ENCODE measurements at places on chromosomes 4 and X.

- DNase-seq = no peak
Observed at GRCh38 chr4:84099599-84099998, 399.5 kb downstream of the NKX6-1 start.

DNA sequence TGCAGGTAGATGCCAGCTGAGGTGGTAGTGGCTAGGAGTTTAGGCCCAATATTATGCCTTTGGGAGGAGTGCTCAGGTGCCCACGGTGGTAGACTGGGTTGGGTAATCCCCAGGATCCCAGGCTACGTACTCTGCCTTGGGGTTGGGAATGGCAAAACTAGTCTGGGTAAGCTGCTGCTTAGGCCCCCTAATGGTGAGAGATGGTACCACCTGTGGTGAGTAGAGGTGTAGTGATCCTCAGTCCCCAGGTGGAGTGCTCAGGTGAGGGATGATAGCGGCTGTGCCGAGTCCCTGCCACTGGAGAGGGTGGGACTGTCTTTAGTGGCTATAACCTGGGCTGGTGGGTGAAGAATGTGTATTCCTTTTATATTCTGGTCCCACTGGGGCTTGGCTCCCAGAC is 75.2 kb downstream of the IL1RAPL2 start:
- DNase-seq = no peak

GRCh38 chr4:12861422-12861821 is 622.7 kb downstream of the RAB28 start:
- no peak for DNase-seq

DNA sequence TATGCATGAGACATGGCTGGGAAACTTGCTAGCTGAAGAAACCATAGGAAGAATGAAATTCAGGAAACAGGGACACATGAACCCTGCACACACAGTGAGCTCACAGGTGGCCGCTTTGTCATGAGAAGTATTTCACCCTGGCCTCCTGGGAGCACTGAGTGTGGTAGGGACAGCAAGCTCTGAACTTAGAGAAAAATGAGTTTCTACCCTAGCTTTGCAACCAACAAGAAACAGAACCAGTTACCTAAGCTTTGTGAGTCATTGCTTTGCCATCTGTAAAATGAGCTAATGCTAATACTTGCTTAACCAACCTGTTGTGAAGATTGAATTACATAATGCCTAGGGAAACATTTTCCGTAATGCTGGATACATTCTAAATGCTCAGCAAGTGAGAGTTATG is 206.6 kb upstream of the HS3ST1 start:
- DNase-seq = no peak

- DNase-seq = peak; percentile 6
Observed at GRCh38 chrX:134671294-134671693, 13.0 kb upstream of the PLAC1 start.

GRCh38 chr4:4670869-4671268 is 129.0 kb upstream of the STX18 start:
- DNase-seq = no peak

DNA sequence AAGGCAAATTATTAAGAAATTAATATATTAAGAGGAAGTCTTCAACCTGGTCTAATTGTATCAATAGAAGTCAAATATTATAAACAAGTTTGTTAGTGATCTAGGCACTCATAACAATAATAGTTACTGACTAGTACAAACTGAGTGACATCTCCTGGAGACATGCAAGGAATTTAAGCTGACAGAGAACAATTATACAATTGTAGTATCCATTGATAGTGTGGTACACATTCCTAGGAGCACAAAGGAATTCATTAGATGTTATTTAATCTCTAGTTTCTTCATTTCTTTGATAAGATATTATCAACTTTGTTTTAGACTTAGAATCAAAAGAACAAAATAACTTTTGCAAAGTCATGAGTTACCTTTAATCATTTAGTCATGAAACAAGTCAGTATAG is 1048.6 kb downstream of the PCDH7 start:
- no peak for DNase-seq

- no peak for DNase-seq
Observed at GRCh38 chrX:13360146-13360545, 40.3 kb upstream of the ATXN3L start.

DNA sequence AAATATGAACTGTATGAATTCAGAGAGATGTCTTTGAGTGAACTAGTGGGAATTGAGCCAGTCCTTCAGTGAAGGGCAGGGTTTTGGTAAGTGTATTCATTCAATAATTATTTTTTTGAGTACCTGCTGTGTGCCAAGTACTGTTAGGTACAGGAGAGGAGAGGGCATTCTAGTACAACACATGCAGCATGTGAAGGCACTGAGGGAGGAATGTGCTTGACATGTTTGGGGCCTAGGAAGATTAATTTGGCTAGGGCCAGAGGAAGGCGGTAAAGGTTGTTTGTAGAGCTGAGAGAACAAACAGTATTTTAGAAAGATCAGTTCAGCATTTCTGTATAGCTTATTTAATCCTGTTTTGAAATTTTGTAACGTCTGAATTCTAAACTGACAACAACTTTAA is 27.8 kb downstream of the APOOL start:
- no peak for DNase-seq

DNA sequence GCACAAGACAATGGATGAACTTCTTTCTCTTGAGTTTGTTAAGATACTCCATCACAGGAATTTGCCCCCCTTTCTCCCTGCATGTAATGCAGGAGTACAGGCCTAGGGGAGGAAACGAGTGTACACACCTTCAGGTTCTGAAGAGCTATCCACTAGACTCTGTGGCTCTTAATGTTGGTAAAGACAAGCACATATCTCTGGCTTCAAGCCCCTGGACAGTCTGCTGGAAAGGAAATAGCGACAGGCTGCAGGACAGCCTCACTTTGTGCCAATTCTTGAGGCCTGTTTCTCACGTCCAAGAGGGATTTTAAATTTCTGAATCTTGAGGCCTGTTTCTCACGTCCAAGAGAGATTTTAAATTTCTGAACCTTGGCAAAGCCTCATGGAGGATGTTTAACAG is 87.1 kb downstream of the RLIM start:
- no peak for DNase-seq

- no peak for DNase-seq
Observed at GRCh38 chr4:91829531-91829930, 474.2 kb upstream of the GRID2 start.

DNA sequence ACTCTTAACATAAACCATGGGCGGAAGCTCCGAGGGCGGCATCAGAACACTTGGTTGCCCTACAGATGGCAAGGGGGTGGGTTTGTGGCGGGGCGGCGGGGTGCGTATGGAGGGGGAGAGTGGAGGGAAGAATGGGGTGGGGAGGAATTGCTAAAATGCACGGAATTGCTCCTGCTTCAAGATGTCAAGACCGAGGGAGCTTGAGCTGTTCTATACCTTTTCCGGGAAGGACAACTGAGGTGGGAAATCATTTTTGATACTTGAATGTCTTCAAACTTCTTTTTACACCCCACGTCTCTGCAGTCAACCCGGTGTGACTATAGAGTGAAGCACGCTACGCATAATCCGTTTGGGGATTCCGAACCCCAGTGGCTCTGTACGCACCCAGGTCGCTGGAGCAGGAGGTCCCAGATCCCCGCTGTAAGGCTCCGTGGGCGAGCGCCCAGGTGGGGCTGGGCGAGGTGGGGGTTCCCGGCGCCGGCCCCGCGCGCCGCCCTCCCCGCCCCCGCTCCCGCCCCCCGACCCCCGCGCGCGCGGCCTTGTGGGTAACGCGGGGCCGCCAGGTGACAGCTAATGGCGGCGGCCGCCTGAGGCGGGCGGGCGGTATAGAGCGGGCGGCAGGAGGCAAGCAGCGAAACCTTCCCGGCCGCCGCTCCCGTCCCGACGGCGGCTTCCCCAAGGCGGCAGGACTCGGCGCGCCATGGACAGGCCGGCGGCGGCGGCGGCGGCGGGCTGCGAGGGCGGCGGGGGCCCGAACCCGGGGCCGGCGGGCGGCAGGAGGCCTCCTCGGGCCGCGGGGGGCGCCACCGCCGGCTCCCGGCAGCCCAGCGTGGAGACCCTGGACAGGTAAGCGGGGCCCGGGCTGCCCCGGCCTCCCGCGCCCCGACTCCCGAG is at the start of gene MTMR1:
MTMR1 (plus strand) TSS at position 566 of the 894 bp plus-strand sequence; CDS start at position 701, 135 bp downstream.
- no peak for DNase-seq

GRCh38 chr4:79250887-79251286 is 75.0 kb downstream of the NAA11 start:
- no peak for DNase-seq

DNA sequence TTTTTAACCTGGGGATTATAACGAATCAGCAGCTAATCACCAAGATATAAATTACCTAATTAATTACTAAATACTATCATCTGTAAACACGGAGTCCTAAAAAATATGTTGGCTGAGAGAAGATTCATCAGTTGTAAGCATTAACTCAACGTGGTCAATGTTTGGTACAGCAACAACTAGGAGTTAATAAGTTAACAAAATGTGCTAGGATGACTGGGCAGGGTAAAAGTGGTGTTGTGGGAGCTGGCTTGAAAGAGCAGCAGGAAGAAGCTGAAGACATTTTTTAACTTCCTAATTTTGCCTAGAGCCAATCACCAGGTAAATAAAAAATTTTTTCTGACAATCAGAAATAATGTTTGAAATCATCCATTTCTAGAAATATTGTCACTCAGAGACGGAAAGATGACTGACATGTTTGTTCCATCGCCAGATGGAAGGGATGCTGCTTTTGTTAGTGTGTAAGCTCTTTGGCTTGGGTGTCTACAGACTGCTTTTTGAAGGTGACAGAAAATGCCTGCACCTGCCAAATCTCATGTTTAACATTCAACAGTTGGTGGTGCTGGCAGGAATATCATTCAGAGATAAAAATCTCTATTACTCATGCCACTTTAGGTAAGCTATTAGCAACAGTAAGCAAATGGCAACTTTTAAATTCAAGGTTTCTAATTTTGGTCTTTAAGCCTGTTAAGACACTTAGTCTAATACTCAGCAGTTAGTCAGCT is 1126.9 kb downstream of the STPG2 start:
- DNase-seq = no peak

DNA sequence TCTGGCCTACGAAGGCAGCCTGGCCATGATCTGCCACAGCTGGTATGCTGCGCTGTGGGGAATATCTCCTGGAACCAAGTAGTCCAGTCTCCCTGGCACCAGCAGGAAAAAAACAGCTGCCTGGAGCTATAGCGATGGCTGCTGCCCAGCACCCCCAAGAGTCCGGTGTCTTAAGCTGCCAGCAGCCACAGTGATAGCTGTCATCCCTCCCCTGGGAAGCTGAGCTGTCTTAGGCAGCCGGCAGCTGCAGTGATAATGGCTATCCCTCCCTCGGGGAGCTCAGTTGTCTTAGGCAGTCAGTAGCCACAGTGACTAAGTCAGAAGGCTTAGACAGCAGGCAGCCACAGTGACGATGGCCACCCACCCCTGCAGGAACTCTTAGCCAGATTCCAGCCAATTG is 205.1 kb downstream of the STPG2 start:
- DNase-seq = no peak

DNA sequence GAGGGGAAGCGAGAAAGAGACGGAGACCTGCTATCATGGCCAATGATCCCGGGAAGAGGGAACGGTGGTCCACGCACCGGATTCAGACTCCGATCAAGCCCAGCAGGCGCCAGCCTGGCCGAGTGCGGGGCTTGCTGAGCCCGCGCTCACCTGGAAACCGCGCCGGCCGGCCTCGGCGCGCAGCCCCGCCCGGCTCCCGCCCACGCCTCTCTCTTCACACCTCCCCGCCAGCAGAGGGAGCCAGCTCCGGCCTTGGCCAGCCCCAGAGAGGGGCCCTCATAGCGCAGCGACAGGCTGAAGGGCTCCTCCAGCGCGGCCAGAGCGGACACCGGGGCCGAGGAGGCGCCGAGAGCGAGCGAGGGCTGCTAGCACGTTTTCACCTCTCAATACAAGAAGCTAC is 36.8 kb upstream of the SPANXN2 start:
- DNase-seq = no peak

GRCh38 chrX:44071847-44072551 is 98.8 kb upstream of the NDP start:
- no peak for DNase-seq

Data from GDM1 (cell line).